ENCODE measurements at places on chromosomes 7 and 10. TPM values are rescaled to one million over a fixed set of nuclear protein-coding genes. Genes with fewer than 3 reads are reported as not detected.

The SLC26A5 gene
- not detected for total RNA-seq

The ADAP1 gene
- total RNA-seq: 2.3 TPM

The WNT8B gene
- not detected for total RNA-seq

The CCDC186 gene
- total RNA-seq: 3.7 TPM

The CNNM1 gene
- under 0.01 TPM for total RNA-seq

The VDAC2 gene
- 187 TPM for total RNA-seq

The ADGRA1 gene
- total RNA-seq: not detected

The TRIM50 gene
- total RNA-seq: not detected

The CEP55 gene
- total RNA-seq: 0.47 TPM

The WDR86 gene
- 1.1 TPM for total RNA-seq

The NANOS1 gene
- total RNA-seq: 0.12 TPM

The ANXA8 gene
- 0.68 TPM for total RNA-seq

The UPK3B gene
- total RNA-seq: not detected

The SDK1 gene
- under 0.01 TPM for total RNA-seq

The CCDC172 gene
- not detected for total RNA-seq

The NUTM2E gene
- not detected for total RNA-seq

The CC2D2B gene
- total RNA-seq: under 0.01 TPM

All from smooth muscle cell of the coronary artery (primary cell).